Stimulated activated CD8-positive, alpha-beta memory T cell treated with anti-CD3 and anti-CD28 coated beads, Interleukin-7, amount 100 ng/mL, for 1 hour (primary cell): ENCODE measurements at places on chromosomes 2 and 18.

DNA sequence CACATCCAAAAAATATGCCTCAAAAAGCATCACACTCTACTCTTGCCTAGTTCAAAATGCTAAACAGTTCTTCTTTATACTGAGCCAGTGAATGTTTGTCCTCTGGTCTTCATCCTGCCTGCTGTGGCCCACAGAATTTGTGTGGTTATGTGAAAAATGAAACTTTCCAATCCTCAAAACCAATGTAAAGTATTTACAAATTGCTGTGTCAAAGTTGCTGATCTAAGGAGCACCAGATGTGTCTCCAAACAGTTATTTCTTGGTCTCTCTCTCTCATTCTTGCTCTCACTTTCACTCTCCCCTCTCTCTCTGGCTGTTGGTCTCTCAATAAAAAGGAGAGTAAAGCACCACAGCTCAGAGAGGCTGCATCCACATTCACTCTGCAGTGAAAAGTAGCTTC, 23.0 kb downstream of the EPHA4 start:
- DNase-seq: no peak

DNA sequence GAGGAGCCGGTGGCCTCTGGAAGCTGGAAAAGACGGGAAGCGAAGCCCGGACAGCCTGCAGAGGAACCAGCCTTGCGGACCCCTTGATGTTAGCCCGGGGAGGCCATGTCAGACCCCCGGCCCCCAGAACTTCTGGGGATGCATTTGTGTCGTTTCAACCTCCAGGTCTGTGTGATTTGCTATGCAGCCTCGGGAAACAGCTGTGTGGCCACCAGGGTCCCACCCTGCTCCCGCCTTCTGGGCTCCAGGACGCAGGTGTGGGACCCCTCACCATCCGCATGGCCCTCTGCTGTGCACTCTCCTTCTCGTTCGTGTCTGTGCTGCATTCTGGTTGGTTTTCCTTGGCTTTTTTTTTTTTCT, 13.3 kb downstream of the NEU4 start:
- no peak for DNase-seq

- DNase-seq: no peak
Measured at GRCh38 chr2:241617431-241618154, 19.4 kb downstream of the THAP4 start.

DNA sequence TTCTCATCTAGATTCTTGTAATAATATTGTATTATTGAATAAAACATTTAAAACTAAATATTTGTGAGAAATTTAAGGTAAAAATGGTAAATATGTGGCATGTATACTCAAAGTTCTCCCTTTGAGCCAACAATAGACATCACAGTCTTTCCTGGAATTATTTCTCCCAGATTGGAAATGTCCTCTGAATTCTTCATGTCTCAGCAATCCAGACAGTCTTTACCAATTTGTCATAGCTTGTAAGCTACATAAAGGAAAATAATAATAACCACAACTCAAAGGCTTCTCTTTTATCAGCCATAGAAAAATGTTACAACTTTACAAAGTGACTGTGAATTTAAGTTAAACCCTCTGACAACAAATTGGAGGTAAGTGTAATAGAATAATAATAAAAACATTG, 784.9 kb downstream of the EPHA4 start:
- DNase-seq: no peak

DNA sequence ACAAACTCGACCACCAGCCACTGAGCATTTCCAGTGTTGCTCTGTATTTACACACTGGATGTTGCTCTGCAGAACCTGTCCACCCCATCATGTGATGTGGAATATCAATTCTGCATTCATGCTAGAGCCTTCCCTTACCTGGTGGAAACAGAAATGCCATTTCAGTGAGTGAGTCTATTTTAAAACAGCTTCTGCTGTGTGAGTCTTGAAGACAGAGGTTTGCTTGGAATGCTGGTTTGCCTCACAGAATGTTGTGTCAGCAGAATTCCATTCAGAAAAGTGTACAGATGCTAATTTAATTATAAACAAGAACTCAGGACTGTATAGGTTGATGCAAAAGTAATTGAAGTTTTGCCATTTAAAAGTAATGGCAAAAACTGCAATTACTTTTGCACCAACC, 118.3 kb downstream of the MAP3K20 start:
- DNase-seq: no peak

DNA sequence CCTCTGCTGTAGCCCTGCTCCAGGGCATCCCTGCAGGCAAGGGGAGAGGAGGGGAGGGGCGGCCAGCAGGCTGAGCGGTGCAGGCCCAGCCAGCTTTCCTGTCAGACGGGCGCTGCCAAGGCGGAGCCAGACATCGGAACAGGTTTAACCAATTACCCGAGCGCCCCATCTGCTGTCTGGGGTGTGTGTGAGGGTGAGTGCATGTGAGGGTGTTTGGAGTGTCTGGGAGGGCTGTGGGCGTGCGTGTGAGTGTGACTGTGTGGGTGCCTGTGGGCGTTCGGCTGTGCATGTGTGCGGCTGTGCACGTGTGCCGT, 20.0 kb downstream of the EMX1 start:
- DNase-seq: no peak

DNA sequence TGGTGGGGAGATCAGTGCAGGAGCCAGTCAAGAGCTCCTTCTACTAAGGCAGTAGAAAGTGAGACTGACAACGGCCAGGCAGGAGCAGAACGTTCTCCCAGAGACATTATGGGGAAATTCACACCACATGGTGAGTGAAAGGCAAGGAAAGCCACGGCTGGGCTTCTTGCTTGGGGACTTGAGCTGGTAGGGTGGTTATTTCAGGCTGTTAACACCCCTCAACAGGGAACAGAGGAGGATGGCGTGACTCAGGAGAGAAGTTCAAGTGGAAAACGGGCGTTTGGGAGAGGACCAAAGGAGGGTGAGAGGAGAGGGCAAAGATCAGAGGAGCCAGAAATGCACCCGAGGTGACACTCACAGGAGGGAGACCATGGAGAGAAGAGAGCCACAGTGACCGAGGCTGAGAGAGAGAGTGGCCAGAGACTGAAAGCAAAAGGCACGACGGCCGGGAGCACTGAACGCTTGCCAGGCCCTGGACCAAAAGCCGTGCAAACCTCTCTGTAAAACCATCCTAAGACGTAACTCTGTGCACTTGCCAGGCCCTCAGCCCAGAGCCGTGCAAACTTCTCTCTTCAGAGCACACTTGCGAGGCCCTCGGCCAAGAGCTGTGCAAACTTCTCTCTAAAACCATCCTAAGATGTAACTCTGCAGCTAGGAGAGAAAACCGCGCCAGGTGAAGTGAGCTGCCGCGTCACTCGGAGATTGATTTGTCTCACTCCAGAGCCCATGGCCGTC, 7.7 kb downstream of the TPO start:
- DNase-seq: no peak

DNA sequence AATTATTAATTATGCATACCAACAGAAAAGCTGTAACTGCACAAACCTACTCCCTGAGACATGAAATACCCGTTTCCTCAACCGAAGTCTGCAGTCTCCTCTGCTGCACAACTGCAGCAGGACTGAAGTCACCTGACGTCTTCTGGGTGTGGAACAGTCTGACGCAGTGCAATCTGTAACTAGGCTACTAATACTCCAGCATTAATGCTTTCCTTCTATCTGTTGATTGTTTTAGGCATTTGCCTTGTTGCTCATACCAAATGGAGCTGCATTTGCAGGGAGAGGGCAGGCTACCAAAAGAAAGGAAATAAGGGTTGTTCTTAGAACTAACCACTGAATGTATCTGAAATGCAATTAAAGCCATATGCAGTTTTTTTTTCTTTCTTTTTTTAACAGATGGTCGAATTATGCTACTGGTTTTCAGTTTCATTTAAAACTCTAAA, 40.1 kb downstream of the RTN4 start:
- DNase-seq: no peak

DNA sequence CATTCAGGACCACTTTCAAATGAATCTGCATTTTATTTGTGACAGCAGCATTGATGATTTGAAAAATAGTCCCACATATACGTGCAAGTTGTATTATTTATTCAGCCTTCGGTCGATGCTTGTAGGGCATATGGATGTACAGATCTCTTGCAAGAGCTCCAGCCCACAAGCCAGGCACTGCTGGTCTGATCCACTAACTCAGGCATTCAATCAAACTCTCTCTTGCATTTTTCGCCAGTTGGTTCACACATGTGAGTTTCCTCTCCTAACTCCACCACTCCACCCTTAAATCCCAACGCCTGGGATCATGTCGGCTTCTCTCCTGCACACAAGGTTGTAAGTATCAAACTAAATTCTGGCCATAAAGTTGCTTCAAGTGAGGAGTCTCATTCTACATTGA, 318.7 kb downstream of the CYP26B1 start:
- no peak for DNase-seq

DNA sequence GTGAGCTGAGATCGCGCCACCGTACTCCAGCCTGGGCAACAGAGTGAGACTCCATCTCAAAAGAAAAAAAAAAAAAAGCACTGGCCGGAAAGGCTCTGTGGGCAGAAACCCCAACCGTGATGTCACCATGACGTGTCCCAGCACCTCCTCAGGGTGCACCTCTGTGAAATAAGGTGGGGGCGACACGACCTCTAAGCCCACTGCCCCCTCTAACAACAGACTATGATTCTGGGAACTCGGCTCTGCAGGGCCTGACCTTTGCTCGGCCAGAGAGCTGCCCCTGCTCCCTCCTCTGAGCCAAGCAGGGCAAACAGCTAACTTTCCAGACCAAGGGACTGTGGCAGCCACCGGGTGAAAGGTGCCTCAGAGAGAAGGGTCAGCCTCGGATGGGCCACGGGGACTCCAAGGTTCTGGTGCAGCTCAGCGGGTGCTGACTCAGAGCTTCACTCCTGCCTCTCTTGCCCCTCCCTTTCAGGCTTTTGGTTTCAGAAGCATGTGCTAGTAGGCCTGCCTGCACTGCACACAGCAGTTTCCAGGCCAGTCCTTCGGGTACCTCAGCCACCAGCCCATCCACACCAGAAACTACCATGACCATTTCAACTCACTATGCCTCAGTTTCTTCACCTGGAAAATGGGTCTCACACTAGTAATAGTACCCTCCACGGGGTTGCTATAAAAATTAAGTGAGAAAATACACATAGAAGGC, 8.0 kb downstream of the TMBIM1 start:
- DNase-seq: peak; percentile 35

- no peak for DNase-seq
Measured at GRCh38 chr2:78992807-78993517, 32.5 kb upstream of the REG3G start.

GRCh38 chr18:22783662-22784076, 149.5 kb upstream of the RBBP8 start:
- DNase-seq: no peak

DNA sequence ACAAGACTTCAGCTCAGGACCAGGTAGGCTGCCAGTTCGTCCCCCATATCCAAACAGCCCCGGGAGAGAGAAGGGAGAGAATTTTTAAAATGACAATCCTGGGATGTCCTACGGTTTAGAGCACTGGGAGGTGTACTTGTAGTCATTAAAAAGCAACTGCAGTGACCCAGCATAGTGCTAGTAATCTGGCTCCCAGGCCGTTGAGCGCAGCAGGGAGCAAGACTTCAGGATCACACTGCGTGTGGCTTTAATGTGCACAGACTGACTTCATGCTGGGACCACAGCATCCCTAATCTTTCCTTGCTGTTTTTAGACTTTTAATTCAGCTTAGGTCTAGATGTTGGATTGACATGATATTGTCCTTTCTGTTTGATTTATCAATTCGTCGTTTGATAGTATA, 219.3 kb upstream of the FOSL2 start:
- DNase-seq: no peak

- no peak for DNase-seq
Measured at GRCh38 chr2:67485431-67485830, 88.3 kb downstream of the ETAA1 start.

- DNase-seq: no peak
Measured at GRCh38 chr18:9239720-9240119, 94.9 kb upstream of the TWSG1 start.

DNA sequence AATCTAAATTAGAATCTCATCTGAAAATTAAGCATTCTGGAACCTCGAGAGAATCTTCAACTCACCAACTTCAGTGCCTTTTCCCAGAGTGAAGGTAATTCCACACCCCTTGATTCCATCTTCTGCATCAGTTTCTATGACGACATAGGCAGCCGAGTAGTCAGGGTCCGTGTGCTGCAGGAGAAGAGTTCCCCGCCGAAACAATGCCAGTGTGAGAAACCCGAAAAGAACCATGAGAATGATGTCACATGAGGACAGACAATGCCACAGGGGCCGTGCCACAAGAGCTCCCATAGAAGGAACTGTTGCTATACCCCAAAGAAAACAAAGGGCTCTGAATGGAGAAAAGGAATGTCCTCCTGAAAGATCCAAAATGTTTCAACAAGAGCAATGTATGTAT, 6.0 kb downstream of the ENOSF1 start:
- no peak for DNase-seq

DNA sequence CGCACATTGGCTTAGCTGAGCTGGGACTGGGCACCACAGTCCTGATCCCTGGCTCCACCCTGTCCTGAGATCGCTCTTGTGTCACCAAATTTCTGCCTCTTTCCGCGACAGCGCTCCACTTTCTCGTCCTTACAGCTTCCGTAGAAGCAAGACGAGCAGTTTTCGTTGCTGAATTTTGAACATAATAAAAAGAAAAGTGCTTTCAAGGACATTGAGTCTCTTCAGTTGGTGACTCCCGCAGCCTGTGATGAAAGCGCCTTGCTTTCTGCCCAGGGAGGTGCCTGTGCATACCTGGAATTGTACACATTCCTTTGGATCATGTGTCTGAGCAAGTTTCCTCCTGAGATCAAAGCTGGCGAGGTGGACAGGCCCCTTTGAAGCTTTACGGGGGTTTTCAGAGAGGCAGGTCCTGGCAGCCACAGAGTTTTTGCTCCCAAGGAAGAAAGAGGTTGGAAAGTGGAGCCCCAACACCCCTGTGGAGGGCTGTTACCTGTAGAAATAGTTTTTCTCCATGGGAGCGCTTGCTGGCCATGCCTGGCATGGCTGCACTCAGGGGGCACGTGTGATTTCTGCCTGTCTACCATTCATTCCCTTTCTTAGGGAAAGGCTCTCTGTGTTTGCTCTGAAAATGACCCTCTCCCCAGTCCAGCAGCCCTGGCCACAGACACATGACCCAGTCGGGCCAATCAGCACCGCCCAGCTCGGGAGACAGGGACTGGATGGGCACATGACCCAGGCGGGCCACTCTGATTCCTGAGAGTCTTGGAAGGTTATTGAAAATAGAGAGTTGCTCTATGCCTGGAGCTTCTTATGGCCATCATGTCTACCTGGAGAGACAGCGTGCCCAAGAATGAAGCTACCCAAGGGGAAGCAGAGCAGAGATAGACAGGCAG, 115.6 kb upstream of the OTOS start:
- no peak for DNase-seq

DNA sequence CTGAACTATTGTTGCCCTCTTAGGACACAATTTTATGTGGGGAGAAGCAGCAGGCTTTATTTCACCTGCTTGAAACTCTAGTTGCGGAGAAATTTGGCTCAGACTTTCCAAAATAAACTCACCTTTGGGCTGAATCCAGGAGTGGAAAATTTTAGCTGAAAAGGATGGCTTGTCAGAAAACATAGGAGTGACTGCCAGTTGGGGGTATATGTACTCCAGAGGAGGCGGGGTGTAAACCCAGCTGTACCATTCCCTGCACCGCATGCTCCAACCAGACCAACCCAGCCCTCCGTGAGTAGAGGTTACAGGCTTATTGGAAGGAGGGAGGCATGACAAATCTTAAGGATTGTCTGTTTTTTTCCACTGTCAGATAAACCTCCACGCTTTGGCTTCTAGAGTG, 53.8 kb downstream of the PRKCE start:
- no peak for DNase-seq
